Activated B cell treated with CpG ODN at 0.5 μM for 24 hours (primary cell): ENCODE measurements at places on chromosomes 5 and 9.

GRCh38 chr9:134917431-134918373 is at the start of gene FCN1:
Gene FCN1 (minus strand): TSS chr9:134917912. CDS start chr9:134917871, 41 bp downstream.
- DNase-seq, result no peak

DNA sequence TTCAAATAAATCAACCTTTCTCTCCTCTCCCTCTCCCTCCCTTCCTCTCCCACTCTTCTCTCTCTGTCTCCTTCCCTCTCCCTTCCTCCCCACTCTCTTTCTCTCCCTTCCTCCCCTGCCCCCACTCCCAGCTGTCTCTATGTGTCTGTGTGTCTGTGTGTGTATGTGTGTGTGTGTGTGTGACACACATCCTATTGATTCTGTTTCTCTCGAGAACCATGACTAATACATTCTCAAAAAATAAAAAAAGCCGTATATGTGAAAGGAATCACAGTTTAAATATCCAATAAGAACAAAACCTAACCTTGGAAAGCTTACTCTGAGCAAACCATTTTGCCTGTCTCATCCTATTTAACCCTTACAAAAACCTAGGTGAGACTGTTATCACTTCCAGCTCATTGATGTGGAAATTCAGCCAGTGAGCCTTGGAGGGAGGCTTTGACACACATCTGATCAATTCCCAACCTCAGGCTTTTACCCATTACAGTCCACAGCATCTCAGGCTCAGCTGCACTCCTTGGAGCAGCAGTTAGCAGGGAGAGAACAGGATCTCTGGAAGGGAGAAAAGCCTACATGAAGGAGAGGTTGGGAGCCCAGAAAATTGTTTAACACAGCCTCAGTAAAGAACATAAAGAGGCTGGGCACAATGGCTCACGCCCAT is 8.3 kb downstream of the HSD17B3 start:
- no peak for DNase-seq

- DNase-seq, result no peak
These were observed 130.9 kb downstream of the NFIB start for GRCh38 chr9:14183001-14183400.

DNA sequence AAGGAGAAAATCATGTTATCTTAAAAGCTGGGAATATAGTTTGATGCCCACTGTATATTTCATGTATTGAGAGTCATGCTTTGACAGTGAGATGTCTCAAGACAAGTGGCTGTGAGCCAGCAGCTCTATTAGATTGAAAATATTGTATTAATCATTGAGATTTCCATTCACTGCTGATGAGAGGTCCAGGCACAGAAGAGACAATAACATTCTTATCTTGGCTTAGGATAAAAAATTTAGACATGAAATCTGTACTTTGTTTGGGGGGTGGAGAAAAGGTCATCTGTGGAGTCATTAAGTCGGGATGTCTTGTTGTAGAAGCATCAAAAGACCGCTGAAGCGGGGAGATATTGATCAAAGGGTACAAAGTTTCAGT is 97.9 kb upstream of the EQTN start:
- DNase-seq, result no peak

- peak; percentile 20 for DNase-seq
These were observed 47.6 kb downstream of the PDCD1LG2 start for GRCh38 chr9:5557606-5558587.

DNA sequence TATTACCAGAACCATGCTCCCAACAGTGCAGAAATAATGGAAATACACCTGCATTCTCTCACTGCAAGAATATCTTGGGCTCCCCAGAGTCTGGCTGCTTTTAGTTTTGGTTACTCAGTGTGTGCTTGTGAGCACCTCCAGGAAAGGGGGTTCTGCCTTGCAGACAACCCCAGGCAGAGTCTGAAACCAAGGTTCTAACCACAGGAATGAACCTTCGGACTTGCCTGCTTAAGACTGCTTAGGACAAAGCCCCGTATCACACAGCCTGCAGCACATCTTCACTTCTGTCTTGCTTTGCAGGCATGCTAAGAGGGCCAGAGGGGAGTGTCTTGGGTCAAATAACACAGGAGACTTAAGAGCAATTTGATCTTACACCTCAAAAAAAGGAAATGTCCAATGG is 94.8 kb upstream of the SPATA31C2 start:
- DNase-seq, result no peak

DNA sequence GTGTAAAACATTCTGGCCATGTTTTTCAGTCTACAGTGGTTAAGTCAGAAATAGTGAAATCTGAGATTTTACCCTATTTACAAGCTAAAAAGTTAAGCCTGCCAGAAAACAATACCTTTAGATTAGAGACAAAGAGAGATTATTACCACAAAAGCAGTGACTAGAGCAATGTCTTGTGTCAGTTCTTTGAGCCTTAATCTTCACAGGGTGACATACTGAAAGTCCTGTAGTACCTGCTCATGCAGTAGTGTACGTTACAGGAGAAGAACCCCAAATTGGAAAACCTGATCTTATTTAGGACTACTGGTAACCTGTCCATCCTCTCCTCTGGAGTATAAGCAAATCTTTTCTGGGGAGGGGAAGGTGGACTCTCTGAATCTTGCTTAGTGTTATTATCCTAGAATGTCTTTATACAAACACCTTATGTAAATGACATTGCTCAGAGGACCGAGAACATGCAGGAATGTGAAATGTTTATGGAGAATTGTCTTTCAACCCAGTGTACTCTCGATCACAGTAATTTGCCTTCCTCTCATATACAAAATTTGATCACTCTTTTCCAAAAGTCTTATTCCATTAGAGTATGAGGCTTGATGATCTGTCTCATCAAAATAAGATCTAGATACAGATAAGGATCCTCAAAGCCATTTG is 55.7 kb downstream of the ERBIN start:
- no peak for DNase-seq

- no peak for DNase-seq
These were observed 30.6 kb downstream of the GFRA3 start for GRCh38 chr5:138243794-138244193.

DNA sequence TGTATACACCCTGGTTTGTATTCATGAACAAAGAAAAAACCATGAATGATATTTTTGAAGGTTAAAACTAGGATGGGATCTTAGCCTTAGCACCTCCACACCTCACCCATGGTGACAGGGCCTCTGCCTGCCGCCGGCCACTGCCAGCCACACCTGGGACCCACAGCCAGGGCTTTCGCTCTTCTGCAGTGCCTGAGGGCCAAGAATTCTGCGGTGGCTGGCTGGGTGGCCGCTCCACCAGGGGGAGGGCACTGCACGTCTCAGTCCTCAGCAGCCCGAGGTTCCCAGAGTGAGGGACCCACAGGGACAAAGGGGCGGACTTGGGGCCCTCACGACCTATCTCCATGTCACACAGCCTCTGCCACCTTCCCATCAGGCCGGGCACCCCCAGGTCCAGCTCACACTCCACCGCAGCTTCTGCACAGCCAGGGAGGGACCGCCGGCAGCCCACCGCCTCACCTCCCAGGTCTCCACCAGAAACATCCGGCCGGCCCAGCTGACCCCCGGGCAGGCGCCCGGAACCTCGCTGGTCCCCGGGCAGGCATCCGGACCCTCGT is 6.9 kb downstream of the EXD3 start:
- DNase-seq, result no peak

GRCh38 chr9:110980261-110980660 is 58.0 kb downstream of the LPAR1 start:
- DNase-seq, result no peak

DNA sequence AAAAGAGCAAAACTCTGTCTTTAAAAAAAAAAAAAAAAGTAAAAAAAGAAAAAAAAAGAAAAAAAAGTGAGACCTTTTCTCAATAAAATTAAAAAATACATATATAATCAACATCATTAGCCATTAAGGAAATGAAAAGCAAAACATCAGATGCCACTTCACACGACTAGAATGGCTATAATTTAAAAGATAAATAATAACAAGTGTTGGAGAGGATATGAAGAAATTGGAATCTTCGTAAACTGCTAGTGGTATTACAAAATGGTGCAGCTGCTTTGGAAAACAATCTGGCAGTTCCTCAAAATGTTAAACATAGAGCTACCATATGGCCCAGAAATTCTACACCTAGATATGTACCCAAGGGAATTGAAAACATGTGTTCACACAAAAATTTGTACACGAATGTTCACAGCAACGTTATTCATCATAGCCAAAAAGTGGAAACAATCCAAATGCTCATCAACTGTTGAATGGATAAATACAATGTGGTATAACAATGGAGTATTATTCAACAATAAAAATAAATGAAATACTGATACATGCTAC is 45.3 kb upstream of the SIL1 start:
- no peak for DNase-seq

- no peak for DNase-seq
These were observed 23.7 kb upstream of the NPR3 start for GRCh38 chr5:32687499-32687831.

- no peak for DNase-seq
These were observed 16.9 kb downstream of the NNT start for GRCh38 chr5:43619911-43620310.

DNA sequence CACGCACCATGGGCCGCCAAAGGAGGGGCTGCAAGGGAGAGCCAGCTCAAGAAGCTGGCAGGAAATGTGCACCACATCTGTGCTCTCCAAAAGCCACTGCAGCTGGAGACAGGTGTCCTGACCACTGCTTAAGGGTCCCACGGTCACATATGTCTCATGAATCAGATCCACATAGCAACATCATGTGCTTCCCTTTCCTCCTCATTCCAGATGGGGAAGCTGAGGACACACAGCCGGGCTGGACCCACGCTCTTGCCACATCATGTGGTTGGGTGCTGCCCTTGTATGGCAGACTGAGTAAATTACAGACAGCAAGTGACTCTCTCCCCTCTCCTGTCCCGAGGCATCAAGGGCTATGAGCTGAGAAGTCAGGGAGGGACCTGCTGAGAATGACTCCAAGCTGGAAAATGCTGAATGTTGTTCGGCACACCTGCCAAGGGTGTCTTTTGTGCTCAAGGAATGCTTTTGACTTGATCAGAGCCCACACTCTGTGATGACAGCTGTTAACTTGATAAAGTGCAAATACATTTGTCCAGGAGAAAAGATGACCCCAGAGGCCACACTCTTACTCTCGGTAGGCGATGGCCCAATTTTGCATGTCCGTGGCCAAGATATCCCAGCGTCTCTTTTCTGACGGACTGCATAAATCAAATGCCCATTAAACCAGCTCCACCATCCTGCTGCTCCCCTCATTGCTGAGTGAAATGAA is 58.2 kb downstream of the NSUN2 start:
- DNase-seq, result no peak

DNA sequence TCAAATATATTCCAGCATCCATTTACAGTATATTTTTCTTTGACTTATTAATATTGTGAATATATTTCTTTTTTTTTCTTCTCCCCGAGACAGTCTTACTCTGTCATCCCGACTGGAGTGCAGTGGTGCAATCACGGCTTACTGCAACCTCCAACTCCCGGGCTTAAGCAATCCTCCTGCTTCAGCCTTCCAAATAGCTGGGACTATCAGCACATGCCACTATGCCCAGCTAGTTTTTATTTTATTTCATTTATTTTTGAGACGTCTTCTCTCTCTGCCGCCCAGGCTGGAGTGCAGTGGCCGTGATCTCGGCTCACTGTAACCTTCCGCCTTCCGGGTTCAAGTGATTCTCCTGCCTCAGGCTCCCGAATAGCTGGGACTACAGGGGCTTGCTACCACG is 7.4 kb upstream of the GLIPR2 start:
- DNase-seq, result no peak

GRCh38 chr5:95029569-95030366 is 255.1 kb downstream of the MCTP1 start:
- DNase-seq, result no peak

DNA sequence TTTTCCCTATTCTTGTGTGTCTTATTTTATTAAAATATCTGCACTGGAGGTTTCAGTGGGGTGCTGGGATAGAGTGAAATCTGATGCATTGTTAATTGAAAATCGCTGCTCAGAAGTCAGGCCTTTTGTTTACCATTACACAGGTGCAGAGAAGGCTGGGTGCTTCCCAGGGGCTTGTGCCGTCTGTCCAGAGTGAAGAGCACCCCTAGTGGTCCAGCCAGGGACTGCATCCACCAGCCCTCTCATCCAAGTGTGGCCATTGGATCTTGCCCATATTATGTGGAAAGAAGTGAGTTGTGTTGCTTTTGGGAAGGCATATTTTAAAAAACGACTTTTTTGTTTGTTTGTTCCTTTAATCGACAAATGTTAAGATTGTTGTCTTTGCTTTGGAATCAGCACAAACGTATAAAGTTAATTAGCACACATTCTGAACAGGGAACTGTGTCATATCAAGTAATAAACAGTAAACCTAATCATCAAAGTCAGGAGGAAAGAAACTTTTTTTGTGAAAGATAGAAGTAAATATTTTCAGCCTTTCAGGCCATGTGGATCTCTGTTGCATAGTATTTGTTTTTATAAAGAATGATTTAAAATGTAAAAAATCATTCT is 315.6 kb downstream of the MTRR start:
- peak; percentile 23 for DNase-seq

- DNase-seq, result no peak
These were observed 452.1 kb upstream of the PTPRD start for GRCh38 chr9:11064909-11065308.

- peak; percentile 78 for DNase-seq
These were observed at the start of gene CDKN2B for GRCh38 chr9:22008717-22009505. Gene CDKN2B (minus strand): TSS chr9:22009305. CDS start chr9:22008953, 352 bp downstream.

- peak; percentile 66 for DNase-seq
These were observed 1.3 kb upstream of the ERBIN start for GRCh38 chr5:65925044-65925600.

- DNase-seq, result no peak
These were observed 11.5 kb downstream of the PTAR1 start for GRCh38 chr9:69748304-69748703.

DNA sequence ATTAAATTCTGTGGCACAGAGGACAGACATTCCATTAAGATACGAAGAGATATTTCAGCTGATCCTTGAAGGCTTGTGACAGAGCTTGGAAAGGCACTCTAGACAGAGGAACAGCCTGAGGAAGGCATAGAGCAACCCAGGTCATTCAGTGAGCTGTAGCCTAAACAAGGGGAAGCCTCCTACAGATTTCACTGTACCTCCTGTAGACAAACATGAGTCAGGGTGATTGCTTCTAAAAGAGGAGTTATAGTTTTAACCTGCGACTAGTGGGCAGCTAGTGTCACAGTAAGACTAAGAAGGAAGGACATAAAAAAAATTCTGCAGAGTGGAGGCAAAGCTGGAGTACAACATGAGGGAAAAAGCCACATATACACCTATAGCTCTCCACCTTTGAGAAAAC is 43.5 kb upstream of the ANKDD1B start:
- DNase-seq, result no peak

DNA sequence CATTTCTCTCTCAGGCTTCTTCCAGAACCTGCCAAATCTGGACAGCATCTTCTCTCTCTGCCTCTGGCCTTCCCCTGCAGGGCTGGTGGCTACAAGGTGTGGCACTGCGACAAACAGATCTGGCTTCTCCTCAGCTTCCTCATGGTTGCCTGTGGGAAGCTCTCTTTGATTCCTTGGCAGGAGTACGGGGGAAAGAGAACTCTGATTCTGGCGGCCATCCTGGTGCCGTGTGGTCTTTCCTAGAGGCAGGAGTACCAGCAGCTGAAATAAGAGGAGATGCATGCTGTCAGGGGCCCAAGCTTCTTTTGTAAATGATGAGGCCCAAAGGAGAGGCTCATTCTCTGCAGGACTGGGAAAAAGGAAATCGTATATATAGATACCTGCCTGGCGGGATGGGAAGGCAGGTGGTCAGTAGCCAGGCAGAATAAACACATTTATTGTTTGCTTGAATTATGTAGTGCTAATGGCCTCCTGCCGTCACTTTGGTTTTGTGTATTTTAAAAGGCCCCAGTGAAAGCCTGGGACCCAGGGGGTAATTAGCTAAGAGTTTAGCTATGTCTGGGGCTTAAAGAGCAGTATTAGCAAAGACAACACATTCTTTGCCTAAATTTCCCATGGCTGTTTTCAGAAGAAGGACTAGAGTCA is at the start of gene CER1:
Gene CER1, minus strand, starts transcription at position 343 of the 645 bp plus-strand sequence. Its CDS starts 61 bp downstream, at position 282.
- no peak for DNase-seq
